NCI-H1930 (cell line): ENCODE measurements at places on chromosomes 2 and 18.
A peak's percentile ranks its signal among the peaks of the same experiment; 100 is the strongest.

GRCh38 chr2:207437136-207437523, 92.6 kb upstream of the CREB1 start:
- DNase-seq, result no peak

- DNase-seq, result no peak
Observed at GRCh38 chr18:61443081-61443725, 110.0 kb downstream of the CDH20 start.

DNA sequence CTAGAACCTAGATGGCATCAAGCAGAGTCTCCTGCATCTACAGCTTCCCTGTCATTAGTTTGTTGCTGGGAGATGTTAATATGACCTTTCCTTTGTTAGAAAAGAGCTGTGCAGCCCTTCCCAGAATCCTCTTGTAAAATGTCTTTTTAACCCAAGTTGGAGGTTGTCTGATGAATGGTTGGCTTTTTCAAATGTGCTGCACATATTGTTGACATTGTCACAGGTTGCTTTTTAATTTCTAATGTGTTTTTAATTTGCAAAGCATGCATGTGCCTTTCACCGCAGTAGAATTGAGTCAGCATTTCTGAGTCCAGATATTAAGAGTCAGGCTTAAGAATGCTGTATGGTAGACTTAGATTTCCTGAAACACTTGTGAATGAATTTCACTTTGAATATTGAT, 120.8 kb downstream of the GREB1L start:
- peak; percentile 57 for DNase-seq

- no peak for DNase-seq
Observed at GRCh38 chr2:98579926-98580325, 28.4 kb downstream of the COA5 start.

GRCh38 chr2:161419638-161420190, 3.6 kb downstream of the TBR1 start:
- no peak for DNase-seq

DNA sequence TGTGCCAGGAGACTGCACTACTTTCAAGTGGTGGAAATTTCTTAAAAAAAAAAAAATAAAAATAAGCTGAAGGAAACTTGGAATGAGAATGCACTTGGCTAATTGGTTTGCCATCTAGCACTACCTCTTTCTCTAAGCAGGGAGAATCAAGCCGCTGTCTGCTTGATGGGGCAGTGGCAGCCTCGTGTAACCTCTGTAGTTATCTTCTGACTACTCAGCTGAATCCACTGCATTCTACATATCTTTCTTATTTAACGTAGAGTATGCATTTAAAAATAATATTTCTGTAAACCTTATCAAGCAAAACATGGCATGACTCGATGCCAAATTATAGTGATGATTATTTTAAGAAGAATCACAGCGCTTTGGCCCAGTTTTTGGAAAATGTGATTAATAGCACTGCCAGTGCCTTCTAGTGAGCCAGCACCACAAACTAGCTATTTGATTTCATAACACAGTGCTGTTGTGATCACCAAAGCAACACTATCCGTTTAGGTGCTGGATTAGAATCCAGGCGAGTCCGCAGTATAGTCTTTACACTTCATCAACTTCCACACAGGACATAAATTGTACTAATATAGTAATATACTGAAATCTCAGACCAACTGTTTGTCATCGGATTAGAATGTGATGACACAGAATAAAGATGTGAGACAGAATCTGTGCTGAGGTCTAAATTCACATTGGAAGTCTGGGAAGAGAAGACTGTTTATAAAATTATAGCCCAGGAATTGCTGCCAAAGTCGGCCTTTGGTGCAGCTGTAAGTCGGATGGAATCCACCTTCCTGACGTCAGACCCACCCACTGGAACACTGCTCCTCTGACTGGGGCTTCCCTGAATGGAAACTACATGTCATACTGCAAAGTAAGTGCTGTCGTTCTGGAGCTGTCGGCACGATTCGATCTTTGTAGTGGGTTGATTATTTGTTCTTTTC, 136.5 kb upstream of the ETAA1 start:
- no peak for DNase-seq

- no peak for DNase-seq
Observed at GRCh38 chr2:190802129-190802528, 78.5 kb upstream of the GLS start.

DNA sequence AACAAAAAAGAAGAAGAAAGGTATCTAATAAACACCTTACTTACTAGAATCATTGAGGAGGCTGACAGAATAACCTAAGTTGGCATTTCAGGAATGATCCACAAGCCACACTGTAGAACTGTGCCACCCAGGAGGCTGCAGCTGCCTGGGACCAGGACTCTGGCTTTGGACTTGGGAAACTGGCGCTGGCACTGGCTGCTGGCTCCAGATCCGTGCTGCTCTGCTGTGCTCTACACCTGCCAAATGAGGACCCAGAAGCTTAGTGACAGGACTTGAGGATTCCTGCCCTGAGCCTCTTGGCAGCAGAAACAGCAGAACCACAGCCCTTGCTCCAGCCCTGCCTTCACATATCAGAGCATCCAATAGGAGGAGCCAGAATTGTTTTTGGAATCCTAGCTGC, 113.5 kb downstream of the CABLES1 start:
- DNase-seq, result no peak

GRCh38 chr18:59340312-59340711, 18.8 kb downstream of the LMAN1 start:
- DNase-seq, result no peak

DNA sequence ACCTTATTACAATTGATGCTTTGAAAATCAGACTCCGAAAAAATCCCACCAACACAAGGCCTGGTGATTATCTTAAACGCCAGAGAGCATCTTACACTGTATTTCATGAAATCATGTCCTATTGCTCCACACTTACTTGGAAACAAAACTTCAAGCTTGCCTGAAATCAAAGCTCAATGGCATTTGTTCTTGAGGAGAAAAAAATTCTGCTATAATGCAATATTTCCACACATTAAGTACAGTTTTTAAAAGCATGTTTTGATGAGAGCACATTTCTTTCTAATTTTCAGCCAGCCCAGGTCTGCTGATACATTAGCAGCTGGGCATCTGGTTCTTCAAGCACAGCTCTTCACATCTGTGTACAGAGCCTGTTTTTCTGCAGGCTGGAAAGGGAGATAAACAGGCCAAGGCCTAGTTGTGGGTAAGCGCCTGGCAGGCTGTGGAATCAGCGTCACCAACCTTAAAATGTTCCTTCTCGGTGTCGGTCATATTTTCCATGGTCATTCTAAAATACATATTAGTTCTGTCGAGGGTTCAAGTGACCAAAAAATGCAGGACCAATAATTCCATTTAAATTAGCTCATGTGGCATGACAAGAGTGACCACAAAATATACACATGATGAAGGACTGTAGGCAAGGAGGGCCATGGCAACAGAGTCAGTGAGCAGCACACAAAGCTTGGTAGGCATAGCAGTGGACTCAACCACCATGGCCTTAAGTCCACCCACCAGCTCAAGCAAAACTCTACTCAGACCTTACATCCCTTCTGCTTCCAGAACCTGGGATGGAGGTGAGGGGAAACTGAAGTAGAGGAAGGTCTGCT, 20.9 kb downstream of the SLC8A1 start:
- DNase-seq, result no peak

DNA sequence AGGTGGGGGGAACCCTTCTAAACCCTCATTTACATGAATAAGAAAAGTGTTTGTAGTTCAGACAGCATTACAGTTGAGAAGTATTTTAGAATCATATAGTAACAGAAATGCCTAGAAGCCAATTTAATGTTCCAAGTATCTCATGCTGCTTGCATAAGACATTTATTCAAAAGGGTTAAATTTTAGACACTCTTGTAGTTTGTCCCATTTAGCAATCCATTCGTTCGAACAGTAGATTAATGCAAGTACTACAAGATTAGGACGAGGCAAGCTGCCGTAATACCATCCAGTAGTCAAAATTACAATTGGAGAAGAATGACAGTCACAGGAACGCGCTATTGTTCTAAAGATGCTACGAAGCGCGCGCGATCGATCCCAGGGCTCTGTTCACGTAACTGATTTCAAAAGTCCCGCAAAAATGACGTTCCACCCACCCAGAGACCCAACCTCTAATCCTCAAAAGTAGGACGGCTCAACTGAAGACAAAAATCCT, 1.2 kb downstream of the TMEM237 start:
- no peak for DNase-seq

GRCh38 chr18:57434536-57435494, at the start of gene ONECUT2:
ONECUT2 (plus strand) TSS chr18:57435374; CDS start chr18:57435717, 343 bp downstream.
- peak; percentile 95 for DNase-seq

- DNase-seq, result no peak
Observed at GRCh38 chr2:213216461-213216860, 65.0 kb upstream of the IKZF2 start.

- no peak for DNase-seq
Observed at GRCh38 chr2:122864728-122865127, 1109.3 kb downstream of the TSN start.

- DNase-seq, result no peak
Observed at GRCh38 chr2:107062599-107063220, 176.7 kb upstream of the ST6GAL2 start.

DNA sequence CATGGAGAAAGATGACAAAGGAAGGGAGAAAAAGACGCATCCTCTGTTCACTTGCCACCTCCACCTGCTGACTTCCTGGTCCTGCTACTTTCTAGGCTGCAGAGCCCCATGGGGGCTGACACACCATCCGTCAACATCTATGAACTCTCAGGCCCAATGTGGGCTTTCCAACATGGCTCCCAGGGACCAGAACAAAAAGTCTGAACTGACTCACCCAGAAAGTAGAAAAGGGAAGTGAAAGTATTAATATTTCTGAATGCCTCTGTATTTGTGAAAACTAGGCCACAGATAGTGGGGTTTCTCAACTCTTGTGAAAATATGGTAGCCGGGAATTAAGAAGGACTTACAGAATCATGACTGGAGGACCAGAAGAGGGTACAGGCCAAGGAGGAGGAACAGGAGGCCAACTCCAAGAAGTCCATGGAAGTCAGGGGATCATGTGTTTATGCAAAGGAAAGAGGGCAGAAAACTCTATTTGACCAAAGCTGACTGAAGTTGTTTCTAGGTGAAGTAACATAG, 123.1 kb upstream of the CAB39 start:
- no peak for DNase-seq

- DNase-seq, result no peak
Observed at GRCh38 chr18:13159579-13159978, 59.0 kb upstream of the LDLRAD4 start.

GRCh38 chr2:227411990-227412350, 24.2 kb upstream of the SCYGR1 start:
- DNase-seq, result no peak

GRCh38 chr2:169584005-169584877, at the start of gene PPIG:
PPIG (plus strand) TSS chr2:169584351; CDS start chr2:169604042, 19,691 bp downstream.
- peak; percentile 87 for DNase-seq

DNA sequence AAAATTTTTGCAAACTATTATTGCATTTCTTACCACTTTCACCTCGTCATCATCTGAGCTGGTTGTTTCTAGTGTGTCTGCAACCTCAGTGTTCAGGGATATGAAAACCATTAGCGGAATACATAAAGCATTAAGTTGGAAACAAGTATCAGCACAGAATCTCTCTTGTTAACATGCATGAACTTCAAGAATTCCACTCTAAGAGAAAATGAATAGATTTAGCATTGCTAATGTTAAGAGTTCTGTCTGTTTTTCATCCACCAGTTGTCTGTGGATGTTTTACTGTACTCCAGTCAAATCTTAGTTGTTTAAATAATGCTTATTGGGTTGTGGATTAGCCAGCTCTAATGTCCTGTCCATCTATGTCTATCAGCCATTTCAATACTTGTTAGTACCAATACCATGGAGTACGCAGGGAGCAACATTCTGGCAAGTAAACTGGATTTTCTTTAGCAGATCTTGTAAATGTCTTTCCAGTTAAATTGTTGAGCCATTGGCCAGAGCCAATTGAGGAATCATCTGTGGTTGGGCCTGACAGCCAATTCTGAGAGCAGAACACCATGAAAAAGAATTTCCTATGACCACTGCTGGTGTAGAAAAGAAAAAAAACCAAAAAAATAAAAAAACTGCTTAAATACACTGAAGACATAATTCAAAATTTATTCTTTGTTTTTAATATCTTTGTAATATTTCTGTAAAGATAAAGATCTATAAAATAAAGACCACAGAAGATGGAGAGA, 82.5 kb downstream of the SLC8A1 start:
- no peak for DNase-seq
